ENCODE measurements at places on chromosomes 16 and 17. TPM values are rescaled to one million over a fixed set of nuclear protein-coding genes. Genes with fewer than 3 reads are reported as not detected.

Gene PERCC1
- total RNA-seq = not detected

Gene ENPP7
- not detected for total RNA-seq

Gene SPATA32
- total RNA-seq = 0.44 TPM

Gene KRTAP2-3
- total RNA-seq = not detected

Gene FAM20A
- total RNA-seq = 6.2 TPM

Gene RNF222
- not detected for total RNA-seq

Gene ENDOV
- 17.0 TPM for total RNA-seq

Gene ERN2
- not detected for total RNA-seq

Gene CLEC3A
- 0.66 TPM for total RNA-seq

Gene PYDC1
- total RNA-seq = not detected

Gene KCNJ2
- 2.4 TPM for total RNA-seq

Gene CSH2
- total RNA-seq = not detected

Gene TNFAIP1
- 15.5 TPM for total RNA-seq

Gene BICDL2
- 50.1 TPM for total RNA-seq

Gene ITGB3
- 3.8 TPM for total RNA-seq

Gene TRIM65
- total RNA-seq = 16.7 TPM

Gene KRT32
- total RNA-seq = 0.33 TPM

- no peak overlapping the region for H3K4me3 ChIP-seq
- no peak for DNase-seq
- no peak overlapping the region for H3K27ac ChIP-seq
- H3K27me3 ChIP-seq = no peaks in the 10 kb centered on the region
Measured at GRCh38 chr16:28981517-28981916, 3.3 kb upstream of the LAT start.

DNA sequence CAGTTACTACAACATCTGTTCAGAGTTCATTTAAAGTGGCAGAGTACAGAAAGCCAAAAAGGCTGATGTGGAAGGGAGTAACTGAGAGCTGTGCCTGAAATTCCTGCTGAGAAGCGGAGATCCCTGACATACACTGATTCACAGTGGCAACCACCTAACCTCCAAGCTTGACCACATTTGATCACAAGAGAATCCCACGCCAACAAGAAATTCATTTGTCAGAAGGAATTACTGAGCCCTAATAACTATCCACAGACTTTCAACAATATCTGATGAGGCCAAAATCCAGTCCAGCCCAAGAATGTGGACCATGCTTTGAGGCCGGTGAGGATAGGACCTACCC, 168.5 kb upstream of the RPH3AL start:
- no peak overlapping the region for H3K4me3 ChIP-seq
- H3K4me1 ChIP-seq = no peaks in the 10 kb centered on the region
- peaks cover 2% of the 10 kb centered on the region for H3K36me3 ChIP-seq
- H3K27ac ChIP-seq = no peak overlapping the region

- H3K36me3 ChIP-seq = no peaks in the 10 kb centered on the region
- no peaks in the 10 kb centered on the region for H3K27me3 ChIP-seq
Measured at GRCh38 chr17:74432766-74433391, 991 bp downstream of the GPRC5C start.

DNA sequence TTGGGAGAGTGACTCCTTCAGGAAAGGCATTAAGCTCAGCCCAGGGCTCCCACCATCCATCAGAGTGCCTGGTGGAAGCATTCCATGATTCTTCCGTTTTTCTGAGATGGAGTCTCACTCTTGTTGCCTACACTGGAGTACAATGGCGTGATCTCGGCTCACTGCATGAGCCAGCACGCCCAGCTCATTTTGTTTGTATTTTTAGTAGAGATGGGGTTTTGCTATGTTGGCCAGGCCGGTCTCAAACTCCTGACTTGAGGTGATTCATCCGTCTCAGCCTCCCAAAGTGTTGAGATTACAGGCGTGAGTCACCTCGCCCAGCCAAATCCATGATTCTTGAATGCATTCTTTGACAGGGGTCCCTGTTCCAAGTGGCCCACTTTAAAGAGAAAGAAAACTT, 23.1 kb downstream of the MIS12 start:
- H3K27me3 ChIP-seq = no peaks in the 10 kb centered on the region
- no peaks in the 10 kb centered on the region for H3K36me3 ChIP-seq
- H3K27ac ChIP-seq = no peak overlapping the region
- no peak overlapping the region for H3K4me3 ChIP-seq

DNA sequence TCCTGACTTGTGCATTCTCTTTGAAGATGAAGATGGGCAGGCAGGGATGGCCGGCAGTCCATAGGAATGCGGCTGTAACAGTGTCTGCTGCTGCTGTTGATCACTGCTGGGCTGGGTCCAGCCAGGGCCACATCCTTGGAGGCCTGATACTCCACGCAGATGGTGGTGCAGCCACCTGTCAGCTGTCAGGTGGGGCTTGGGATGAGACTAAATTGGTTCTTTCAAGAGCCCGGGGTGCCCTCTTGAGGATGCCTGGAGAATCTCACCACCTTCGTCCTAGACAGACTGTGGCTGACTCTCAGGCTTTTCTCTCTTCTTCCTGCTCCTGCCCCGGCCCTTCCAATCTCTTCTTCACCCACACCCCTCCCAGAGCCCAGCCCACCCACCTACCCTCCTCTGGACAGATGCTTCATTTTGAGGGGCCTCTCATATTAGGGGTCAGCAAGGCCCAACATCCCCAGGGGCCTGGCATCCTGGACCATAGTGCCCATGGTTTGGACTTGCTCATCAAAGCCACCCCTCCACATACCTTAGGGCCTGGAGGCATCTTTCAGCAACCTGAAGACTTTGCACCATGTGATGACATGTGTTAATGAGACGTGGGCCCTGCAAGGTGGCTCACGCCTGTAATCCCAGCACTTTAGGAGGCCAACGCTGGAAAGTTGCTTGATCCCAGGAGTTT, 19.1 kb downstream of the OSBPL7 start:
- no peak overlapping the region for H3K4me3 ChIP-seq
- no peaks in the 10 kb centered on the region for H3K27me3 ChIP-seq
- no peaks in the 10 kb centered on the region for H3K36me3 ChIP-seq
- H3K27ac ChIP-seq = no peak overlapping the region
- H3K4me1 ChIP-seq = no peaks in the 10 kb centered on the region

- no peak overlapping the region for H3K4me3 ChIP-seq
- DNase-seq = no peak
- no peaks in the 10 kb centered on the region for H3K36me3 ChIP-seq
- H3K4me1 ChIP-seq = no peaks in the 10 kb centered on the region
Measured at GRCh38 chr16:7124701-7125100, 207.9 kb upstream of the RBFOX1 start.

GRCh38 chr16:86217001-86217890, 293.1 kb upstream of the FOXF1 start:
- no peak overlapping the region for H3K4me3 ChIP-seq
- peak; percentile 33 for DNase-seq
- H3K36me3 ChIP-seq = no peaks in the 10 kb centered on the region
- H3K27ac ChIP-seq = no peak overlapping the region
- H3K4me1 ChIP-seq = no peaks in the 10 kb centered on the region

DNA sequence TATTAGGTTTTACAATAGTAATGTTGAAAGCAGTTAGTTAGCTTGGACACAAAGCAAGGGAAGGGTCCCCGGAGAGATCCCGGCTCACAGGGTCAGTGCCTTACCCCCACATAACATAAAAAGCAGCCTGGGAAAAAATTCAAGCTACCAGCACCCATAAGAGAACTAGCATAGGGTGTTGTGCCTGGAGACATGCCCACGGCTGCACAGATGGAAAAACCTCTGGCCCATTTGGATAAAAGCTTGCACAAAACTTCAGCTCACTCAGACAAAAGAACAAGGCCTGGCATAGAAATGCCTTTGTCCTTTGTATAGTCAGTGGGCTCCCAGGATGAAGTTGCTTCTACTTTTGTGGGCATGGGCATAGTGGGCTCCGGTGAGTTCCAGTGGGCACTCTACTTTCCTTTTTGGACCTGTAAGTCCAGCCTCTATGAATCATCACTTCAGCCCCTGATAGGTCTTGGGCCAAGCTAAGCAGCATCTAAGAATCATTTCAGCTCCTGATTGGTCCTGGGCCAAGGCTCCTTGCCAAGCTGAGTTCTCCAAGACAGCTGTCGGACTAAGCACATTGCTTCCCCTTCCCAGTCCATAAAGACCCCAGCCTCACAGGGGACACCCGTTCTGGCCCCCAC, 1.3 kb upstream of the RDM1 start:
- no peaks in the 10 kb centered on the region for H3K27me3 ChIP-seq
- no peaks in the 10 kb centered on the region for H3K36me3 ChIP-seq
- H3K4me1 ChIP-seq = peaks cover 8% of the 10 kb centered on the region
- no peak for DNase-seq
- no peak overlapping the region for H3K4me3 ChIP-seq
- no peak overlapping the region for H3K27ac ChIP-seq

GRCh38 chr16:87420026-87421002, 28.2 kb downstream of the MAP1LC3B start:
- no peaks in the 10 kb centered on the region for H3K27me3 ChIP-seq
- no peak overlapping the region for H3K4me3 ChIP-seq
- DNase-seq = no peak
- no peak overlapping the region for H3K27ac ChIP-seq
- no peaks in the 10 kb centered on the region for H3K4me1 ChIP-seq

DNA sequence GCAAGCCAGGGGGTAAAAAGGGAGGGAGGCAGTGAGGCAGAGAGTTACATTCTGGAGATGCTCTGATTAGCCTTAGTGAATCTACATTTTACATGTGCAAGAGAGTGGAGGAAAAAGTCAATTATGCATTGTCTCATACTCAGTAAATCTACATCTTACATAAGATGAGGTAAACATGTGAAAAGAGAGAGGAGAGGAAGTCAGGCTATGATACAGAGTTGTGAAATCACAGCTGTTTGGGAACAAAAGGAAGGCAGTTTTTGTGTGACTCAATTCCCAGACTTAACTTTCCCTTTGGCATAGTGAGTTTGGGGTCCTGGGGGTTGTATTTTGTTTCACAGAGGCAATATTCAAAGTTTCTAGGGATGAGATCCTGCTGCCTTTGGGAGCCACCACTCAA, 67.8 kb downstream of the GP2 start:
- DNase-seq = no peak
- H3K4me3 ChIP-seq = no peak overlapping the region
- no peaks in the 10 kb centered on the region for H3K4me1 ChIP-seq
- no peaks in the 10 kb centered on the region for H3K27me3 ChIP-seq
- no peaks in the 10 kb centered on the region for H3K36me3 ChIP-seq

DNA sequence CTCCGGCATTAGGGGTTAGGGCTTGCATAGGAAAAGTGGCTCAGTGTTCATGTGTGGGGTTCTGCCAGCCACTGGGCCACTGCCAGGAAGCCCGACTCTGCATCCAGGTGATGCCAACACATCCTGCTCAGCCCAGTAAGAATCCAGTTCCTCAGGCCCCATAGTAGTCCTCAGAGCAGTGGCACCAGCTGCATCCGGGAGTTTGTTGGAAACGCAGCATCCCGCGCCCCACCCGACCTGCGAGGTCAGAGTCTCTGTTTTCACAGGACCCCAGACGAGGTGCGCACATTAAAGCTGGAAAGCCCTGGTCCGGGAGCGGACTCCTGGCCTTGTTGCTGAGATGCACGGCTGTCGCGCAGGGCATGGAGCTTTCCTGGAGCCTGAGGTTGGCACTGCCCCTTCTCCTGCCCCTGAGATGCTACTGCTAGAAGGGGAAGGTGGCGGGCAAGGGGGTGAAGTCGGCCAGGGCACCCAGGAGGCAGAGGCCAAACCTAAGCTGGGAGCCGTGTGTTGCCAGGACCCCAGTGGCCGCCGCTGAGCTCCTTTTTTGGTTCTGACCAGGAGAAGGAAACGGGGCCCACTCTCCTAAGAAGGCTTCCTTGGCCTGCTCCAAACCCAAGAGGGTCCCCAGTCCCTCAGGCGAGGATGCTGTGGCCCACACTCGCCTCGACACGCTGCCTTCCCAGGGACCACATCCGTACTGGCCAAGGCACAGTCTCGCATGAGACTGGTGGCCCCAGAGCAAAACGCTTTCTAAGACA, 44.4 kb downstream of the NOS2 start:
- no peaks in the 10 kb centered on the region for H3K27me3 ChIP-seq
- H3K4me1 ChIP-seq = no peaks in the 10 kb centered on the region
- H3K4me3 ChIP-seq = no peak overlapping the region
- H3K36me3 ChIP-seq = no peaks in the 10 kb centered on the region
- no peak overlapping the region for H3K27ac ChIP-seq

DNA sequence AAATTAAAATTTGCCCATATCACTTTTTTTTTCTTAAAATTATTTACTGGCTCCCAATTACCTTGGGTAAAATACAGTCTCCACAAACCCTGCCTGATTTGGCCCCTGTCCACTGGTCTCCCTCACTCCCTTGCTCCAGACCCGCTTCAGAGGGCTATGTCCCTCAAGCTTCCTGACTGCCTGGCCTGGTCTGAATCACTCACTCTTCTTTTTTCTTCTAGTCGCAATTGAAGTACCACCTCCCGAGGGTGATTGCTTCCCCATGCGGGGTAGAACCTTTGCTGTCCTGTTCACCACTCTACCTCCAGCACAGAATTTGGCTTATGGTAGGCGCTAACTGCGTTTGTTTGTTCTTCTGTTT, 598 bp upstream of the PGAP3 start:
- peaks cover 6% of the 10 kb centered on the region for H3K4me1 ChIP-seq
- H3K27me3 ChIP-seq = no peaks in the 10 kb centered on the region
- H3K36me3 ChIP-seq = no peaks in the 10 kb centered on the region
- no peak for DNase-seq
- H3K27ac ChIP-seq = peak overlapping the region; percentile 90

- no peak overlapping the region for H3K27ac ChIP-seq
- no peaks in the 10 kb centered on the region for H3K4me1 ChIP-seq
- H3K36me3 ChIP-seq = no peaks in the 10 kb centered on the region
- no peak for DNase-seq
Measured at GRCh38 chr17:74041869-74042640, 161.4 kb upstream of the RPL38 start.

GRCh38 chr17:10380631-10381408, 8.0 kb upstream of the MYH13 start:
- DNase-seq = no peak
- H3K36me3 ChIP-seq = no peaks in the 10 kb centered on the region
- H3K27me3 ChIP-seq = no peaks in the 10 kb centered on the region
- H3K4me1 ChIP-seq = no peaks in the 10 kb centered on the region

DNA sequence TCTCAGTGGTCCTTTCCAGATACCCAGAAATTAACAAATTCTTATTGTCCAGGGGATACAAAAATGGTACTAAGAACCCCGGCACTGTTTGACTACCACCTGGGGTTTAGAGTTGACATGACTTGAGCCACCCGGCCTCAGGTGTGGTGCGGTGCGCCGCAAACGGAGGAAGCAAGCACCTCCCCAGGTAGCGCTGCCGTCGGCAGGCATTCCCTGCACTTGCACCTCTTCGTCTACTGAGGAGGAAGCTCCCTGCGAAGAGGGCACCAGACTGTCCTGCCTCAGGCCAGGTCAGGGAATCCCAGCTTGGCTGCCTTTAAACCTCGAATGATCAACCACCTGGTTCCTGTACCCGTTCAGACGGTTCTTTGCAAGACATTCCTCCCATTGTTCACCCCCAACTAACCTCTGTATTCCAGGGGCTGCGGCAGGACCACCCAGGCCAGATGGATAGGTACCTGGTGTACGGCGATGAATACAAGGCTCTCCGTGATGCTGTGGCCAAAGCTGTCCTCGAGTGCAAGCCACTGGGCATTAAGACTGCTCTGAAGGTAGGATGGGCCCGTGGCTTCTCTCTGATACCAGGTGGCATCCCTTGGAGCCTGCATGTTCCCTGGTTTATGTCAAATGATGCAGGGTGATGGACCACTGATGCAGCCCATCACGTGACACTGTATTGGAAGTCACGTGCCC, 40.8 kb upstream of the ENDOV start:
- H3K27ac ChIP-seq = no peak overlapping the region
- DNase-seq = peak; percentile 39
- peaks cover 23% of the 10 kb centered on the region for H3K36me3 ChIP-seq

GRCh38 chr16:74304164-74304834, 7.7 kb downstream of the PSMD7 start:
- H3K36me3 ChIP-seq = peaks cover 11% of the 10 kb centered on the region
- H3K4me1 ChIP-seq = no peaks in the 10 kb centered on the region
- no peak overlapping the region for H3K27ac ChIP-seq
- no peak for DNase-seq
- no peak overlapping the region for H3K4me3 ChIP-seq
- H3K27me3 ChIP-seq = no peaks in the 10 kb centered on the region

Data from breast epithelium (tissue), 4 donors.